Sigmoid colon (tissue), 7 donors: ENCODE measurements at places on chromosomes 11 and 22.

- peak; percentile 91 for DNase-seq
Observed at GRCh38 chr11:69638941-69639681, 1.8 kb upstream of the CCND1 start.

DNA sequence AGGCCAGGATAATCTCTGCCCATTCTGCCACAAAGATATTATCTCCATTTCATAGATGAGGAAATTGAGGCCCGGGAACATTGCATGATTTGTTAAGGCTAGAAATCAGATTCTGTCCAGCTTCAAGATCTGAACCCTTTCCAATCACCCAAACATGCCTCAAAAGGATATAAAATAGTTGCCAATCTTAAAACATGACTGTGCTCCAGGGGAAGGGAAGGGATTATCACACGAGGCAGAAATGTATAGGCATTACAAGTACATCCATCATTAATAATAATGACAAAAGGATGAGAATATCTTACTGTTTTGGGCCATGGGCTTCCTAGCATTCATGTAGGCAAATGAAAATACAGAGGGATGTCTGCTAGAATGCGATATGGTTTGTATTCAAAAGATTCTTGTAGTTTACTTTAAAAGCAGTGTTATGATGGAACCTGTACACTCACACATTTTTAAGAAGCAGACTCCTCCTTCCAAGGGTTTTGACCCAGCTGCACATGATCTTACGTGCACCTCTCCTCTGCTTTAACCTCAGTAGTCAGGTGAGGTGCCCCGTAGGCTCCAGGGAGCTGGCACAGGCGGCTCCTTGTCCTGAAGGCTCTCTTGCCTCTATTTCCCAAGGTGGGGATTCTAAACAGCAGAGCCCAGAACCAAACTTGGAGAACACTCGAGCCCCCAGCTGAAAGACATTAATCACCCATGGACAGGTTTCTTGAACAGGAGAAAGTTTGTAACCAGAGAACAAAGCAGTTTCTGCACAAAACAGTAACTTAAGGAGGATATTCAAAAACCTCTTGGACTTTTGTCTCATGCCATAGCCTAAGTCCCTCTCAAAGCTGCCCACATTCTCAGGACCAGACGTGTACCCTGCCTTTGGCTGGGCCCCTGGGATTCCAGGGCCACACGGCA lies 36.0 kb downstream of the PARVA start:
- no peak for DNase-seq

- no peak for DNase-seq
Observed at GRCh38 chr22:45919504-45920286, 57.3 kb downstream of the WNT7B start.

GRCh38 chr11:116927163-116927974 lies 89.9 kb upstream of the APOA1 start:
- DNase-seq: no peak

- DNase-seq: no peak
Observed at GRCh38 chr11:56396047-56396446, 16.4 kb upstream of the OR5AL1 start.

- DNase-seq: no peak
Observed at GRCh38 chr11:101475699-101476098, 108.1 kb downstream of the TRPC6 start.

DNA sequence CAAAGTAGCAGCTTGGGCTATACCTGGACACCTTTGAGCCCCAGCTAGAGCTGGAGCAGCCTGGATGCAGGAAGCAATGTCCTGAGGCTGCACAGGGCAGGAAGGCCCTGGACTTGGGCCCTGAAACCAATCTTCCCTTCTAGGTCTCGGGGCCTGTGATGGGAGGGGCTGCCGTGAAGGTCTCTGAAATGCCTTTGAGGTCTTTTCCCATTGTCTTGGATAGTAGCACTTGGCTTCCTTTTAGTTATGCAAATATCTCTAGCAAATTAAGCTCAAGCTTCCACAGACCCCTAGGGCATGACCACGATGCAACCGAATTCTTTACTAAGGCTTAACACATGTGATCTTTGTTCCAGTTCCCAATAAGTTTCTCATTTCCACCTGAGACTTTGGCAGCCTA lies 40.0 kb downstream of the LINC01488 start:
- no peak for DNase-seq

DNA sequence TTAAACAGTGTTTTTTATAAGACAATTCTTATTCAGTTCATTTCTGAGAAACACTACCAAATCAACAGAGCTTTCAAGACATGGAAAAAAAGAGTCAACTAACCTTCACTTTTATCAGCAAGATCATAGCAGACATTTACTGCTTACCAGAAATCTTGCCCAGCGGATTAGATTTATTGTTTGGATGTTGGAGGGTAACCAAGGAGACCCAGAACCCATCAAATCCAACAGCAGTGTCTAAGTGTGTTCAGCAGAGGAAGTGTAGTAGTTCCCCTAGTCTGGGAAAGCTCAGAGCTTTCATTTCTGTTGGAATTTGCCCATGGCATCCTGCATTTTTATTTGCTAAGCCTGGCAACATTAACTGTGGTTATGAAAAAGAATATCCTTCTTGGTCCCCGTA lies 2.4 kb upstream of the PGM2L1 start:
- no peak for DNase-seq

DNA sequence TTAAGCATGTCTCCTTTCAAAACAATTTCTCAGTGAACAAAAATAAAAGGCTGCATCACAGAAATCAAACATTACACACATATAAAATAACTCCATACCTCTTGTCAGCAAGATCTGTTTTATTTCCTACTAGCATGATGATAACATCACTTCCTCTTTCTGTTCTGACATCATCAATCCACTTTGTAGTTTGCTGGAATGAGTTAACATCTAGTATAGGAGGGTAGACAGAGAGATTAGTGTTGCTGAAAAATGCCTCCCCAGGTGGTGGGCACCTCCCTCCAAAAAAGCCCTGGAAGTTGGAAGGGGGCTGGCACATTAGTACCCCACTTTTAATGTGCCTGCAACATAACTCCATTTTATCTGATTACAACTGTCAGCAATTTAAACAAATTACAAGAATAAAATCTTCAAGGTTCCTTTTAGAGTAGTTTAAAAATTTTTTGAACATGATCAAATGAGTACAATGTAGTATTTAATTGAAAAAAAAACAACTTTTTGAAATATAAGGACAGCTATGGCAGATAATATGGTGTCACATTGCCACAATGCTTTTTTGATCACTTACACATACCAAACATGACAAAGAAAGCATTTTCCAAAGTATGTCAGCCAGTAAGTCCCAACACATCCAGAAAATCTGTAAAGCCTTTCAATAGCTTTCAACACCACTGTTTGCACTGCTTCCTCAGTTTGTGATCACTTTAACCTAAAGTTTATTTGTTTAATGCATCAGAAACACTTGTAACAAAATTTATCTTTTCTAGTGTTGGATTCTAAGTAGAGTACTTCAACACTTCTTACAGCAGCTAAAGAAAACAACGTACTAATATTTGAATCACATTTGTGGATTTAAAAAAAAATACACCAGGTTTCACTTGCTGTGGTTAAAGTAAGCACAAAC lies 44.5 kb downstream of the RAB6A start:
- DNase-seq: no peak

GRCh38 chr22:46233231-46233630 lies 16.9 kb downstream of the CDPF1 start:
- DNase-seq: peak; percentile 76

DNA sequence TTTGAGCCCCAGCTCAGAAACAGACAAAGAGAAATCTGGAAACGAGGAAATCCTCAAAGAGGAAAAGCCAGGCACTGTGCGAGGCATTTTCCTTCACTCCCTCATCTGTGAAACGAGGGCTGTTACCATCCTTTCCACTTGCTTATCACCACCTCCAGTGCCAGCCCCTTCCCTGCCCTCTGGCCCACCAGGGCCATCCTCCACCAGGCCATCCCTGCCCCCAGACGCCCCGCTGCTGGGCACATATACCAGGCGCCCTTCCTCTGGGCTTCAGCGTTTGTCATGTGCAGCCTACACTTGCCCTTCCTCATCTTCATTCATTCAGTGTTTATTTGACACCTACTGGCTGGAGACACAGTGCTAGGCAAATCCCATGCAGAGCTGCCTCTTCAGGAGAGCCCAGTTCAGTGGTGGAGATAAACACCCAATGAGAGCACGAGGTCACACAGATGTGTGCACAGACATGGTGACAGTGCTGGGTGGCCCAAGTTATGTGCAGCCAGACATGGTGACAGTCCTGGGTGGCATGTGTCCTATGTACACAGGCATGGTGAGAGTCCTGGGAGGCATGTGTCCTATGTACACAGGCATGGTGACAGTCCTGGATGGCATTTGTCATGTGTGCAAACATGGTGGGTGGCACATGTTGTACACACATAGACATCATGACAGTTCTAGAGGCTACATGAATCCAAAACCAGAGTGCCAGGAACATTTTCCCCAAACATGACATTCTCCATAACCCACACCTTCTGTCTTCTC lies 9.7 kb downstream of the SPTBN2 start:
- no peak for DNase-seq

DNA sequence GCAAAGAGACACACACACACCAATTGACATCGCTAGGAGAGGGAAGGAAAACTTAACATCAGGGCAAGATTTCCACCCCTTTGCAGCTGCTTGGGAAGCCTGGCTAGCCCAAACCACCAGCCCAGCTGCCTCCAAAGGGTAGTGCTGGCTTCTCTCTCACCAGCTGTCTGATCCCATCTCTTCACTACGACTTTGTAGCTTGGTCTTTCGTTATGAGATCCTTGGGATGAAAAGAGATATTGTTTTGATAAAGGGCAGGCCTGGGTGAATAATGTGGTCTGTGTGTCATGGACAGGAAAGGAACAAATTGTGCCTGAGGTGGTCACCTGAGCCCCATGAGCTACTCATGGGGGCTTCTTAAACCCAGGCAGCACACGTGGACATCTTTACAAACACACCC lies 101.9 kb downstream of the ARL14EP start:
- no peak for DNase-seq

DNA sequence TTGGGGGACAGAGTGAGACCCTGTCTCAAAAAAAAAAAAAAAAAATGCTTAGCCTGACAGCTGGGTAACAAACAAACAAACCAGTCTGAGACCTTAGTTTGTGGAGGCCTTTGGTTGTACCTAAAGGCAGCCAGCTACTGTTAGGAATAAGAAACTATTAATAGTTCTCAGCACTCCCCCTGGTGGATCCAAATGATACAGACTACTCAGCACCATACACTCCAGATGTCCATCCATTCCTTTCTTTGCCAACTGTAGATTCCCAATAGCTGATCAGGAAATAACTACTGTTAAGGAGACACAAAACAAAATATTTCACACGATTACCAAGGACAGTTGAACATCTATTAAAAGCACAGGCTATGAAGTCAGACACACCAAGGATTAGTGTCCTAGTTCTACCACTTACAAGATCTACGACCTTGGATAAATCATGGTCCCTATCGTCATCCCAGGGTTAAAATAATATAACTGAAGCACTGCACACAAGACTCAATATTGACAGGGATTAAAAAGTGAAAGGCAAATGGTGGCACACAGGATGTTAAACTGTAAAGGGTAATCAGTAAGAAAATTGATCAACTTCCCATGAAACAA lies 17.2 kb downstream of the CLDN25 start:
- no peak for DNase-seq

DNA sequence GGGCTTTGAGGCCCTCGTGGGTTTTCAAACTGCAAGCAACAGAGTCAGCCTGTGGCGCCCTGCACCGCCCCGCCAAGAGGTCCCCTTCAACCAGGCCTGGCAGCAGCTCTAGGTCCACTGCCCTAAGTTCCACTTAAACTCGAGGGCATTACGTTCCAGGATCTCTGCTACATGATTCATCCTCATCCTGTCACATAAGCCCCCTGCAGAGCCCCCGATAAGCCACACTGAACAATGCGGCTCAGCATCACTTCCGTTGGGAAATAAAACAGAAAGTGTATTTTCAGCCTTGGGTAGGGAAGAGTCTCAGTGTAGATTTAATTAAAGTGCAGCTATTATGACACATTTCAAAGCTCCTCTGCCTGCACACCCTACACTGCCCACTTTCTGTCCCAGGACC lies 24.6 kb downstream of the SULT4A1 start:
- DNase-seq: no peak

DNA sequence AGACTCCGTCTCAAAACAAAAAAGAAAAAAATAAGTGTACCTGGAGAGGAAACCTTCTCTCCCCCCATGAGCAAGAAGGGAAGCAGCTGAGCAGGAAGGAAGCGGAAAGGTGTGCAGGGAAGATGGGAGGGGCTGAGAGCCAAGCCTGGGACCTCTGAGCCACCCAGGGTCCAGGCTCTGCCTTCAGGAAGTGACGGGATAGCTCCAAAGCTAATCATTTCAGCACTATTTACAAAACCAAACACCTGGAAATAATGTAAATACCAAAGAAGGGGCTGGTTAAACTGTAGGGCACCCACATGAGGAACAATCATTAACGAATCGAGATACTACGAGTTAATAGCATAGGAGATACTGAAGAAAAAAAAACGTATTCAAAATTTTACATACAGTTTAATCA lies 27.9 kb downstream of the ARRB1 start:
- no peak for DNase-seq

- no peak for DNase-seq
Observed at GRCh38 chr11:102518296-102519094, 12.1 kb downstream of the MMP7 start.

- DNase-seq: no peak
Observed at GRCh38 chr11:124481365-124482323, 36.1 kb upstream of the OR8B8 start.
